ENCODE measurements at places on chromosomes 5 and 9. TPM values are rescaled to one million over a fixed set of nuclear protein-coding genes. Genes with fewer than 3 reads are reported as not detected.

The IFNB1 gene
- polyA plus RNA-seq, result 0.07 TPM

The SLC36A3 gene
- not detected for polyA plus RNA-seq

The PDLIM4 gene
- polyA plus RNA-seq, result 79.3 TPM

The GRM6 gene
- not detected for polyA plus RNA-seq

The GABRP gene
- polyA plus RNA-seq, result 0.06 TPM

The SLC4A9 gene
- 0.14 TPM for polyA plus RNA-seq

The PCDHA1 gene
- polyA plus RNA-seq, result 0.03 TPM

The RGMB gene
- polyA plus RNA-seq, result 16.3 TPM

The PLPP6 gene
- 7.7 TPM for polyA plus RNA-seq

Data from keratinocyte (primary cell).